ENCODE measurements at places on chromosomes 1 and 21.
A peak's percentile ranks its signal among the peaks of the same experiment; 100 is the strongest.

- no peak for DNase-seq
- no peaks in the 10 kb centered on the region for H3K36me3 ChIP-seq
- no peaks in the 10 kb centered on the region for H3K27me3 ChIP-seq
- H3K4me1 ChIP-seq, result peaks cover 9% of the 10 kb centered on the region
- no peak overlapping the region for H3K4me3 ChIP-seq
Measured at GRCh38 chr1:224767676-224768075, 151.6 kb downstream of the CNIH3 start.

- no peak for DNase-seq
- no peak overlapping the region for H3K4me3 ChIP-seq
- H3K27ac ChIP-seq, result no peak overlapping the region
- H3K4me1 ChIP-seq, result no peaks in the 10 kb centered on the region
- H3K27me3 ChIP-seq, result peaks cover 5% of the 10 kb centered on the region
Measured at GRCh38 chr1:196896355-196896754, 8.5 kb downstream of the CFHR4 start.

GRCh38 chr1:226095286-226095685, 32.8 kb downstream of the H3-3A start:
- H3K27ac ChIP-seq, result no peak overlapping the region
- DNase-seq, result peak; percentile 29
- H3K27me3 ChIP-seq, result no peaks in the 10 kb centered on the region
- H3K36me3 ChIP-seq, result no peaks in the 10 kb centered on the region
- peaks cover 3% of the 10 kb centered on the region for H3K4me1 ChIP-seq

DNA sequence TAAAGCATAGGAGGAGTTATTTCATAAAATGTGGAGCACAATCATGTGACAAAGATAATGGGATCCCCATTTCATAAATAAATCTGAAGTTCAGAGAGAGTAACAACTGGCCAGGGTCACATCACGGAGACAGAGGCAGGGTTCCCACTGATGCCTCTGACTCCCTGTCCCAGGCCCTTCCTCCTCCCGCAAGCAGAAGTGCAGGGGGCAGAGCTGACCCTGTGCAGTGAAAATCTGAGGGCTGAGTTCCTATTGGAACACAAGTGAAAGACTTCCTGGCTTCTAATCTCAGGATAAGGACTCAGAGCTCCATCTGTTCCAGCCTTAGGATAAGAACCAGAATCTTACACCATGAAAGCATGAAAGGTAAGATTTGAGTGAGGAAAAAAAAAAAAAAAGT, 22.0 kb downstream of the SELL start:
- no peak overlapping the region for H3K27ac ChIP-seq
- no peak for DNase-seq
- H3K36me3 ChIP-seq, result no peaks in the 10 kb centered on the region

DNA sequence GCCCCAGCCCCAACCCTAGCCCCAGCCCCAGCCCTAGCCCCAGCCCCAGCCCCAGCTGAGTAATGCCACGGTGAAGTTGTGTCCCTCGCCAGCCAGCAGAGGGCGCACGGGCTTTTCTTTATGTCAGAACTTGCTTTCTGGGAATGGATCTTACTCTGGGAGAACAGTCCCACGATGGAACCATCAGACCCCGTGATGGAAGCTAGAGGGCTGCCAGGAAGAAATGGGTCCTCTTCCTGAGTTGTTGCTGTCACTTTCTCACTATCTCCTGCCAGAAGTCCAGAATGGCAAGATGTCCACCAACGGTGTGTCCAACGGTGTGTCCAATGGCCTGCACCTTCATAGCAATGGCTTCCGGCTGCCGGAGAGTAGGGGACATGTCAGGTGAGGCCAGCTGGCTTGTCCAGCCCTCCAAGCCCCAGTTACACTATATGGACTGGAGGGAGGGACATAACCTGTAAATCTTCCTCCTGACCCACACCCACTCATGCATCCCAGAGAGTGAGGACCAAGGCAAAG, 25.1 kb upstream of the TMEM222 start:
- peak; percentile 86 for DNase-seq
- no peak overlapping the region for H3K27ac ChIP-seq
- H3K36me3 ChIP-seq, result peaks cover 61% of the 10 kb centered on the region
- H3K27me3 ChIP-seq, result no peaks in the 10 kb centered on the region
- peaks cover 21% of the 10 kb centered on the region for H3K4me1 ChIP-seq

- H3K27me3 ChIP-seq, result no peaks in the 10 kb centered on the region
- peaks cover 13% of the 10 kb centered on the region for H3K36me3 ChIP-seq
- H3K4me1 ChIP-seq, result peaks cover 44% of the 10 kb centered on the region
- H3K4me3 ChIP-seq, result no peak overlapping the region
- DNase-seq, result no peak
Measured at GRCh38 chr1:154479764-154480421, 22.1 kb upstream of the TDRD10 start.

Measured in upper lobe of right lung (tissue), 1 donor.